ENCODE measurements at places on chromosomes 3 and 15. TPM values are rescaled to one million over a fixed set of nuclear protein-coding genes. Genes with fewer than 3 reads are reported as not detected.

GRCh38 chr3:14988988-14989394, 41.6 kb downstream of the NR2C2 start:
- no peak for DNase-seq

GRCh38 chr3:24273491-24273890, 221.2 kb downstream of the THRB start:
- no peak for DNase-seq

- no peak for DNase-seq
These were observed 35.9 kb downstream of the SLC12A1 start for GRCh38 chr15:48242015-48242414.

DNA sequence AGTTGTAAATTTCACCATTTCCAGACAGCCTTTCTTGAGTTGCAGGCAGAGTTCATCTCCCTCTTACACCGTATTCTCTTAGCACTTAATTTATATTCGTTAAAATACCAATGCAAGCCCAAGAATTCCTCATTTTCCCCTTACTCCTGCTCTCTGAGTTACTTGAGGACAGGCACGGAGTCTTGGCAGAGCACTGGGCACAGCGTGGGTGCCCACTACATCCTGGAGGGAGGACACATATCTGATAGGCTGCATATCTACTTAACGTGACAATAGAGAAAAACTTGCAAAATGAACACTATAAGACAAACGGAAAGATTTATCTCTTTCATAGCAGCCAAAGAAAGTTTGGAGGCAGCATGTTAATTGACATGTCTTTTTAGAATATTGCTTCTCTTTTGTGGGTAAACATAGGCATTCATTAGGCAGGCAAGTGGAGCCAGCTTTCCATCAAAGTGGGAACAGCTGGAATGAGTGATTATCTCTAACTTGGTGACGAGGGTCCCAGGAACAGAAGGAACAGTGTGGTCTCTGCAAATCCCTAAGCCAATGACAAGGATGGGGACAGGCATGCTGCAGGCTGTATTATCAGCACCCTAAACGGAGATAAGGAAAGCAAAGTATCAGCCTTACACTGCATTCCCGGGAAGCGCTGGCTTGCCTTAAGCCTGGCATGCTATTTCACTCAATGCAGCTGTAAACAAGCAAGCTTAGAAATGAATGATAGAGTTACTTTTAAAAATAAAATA, 116.5 kb downstream of the RTP4 start:
- DNase-seq, result no peak

GRCh38 chr3:85709346-85709892, 750.6 kb downstream of the CADM2 start:
- DNase-seq, result no peak

- no peak for DNase-seq
These were observed 2.3 kb downstream of the LNP1 start for GRCh38 chr3:100403362-100404249.

DNA sequence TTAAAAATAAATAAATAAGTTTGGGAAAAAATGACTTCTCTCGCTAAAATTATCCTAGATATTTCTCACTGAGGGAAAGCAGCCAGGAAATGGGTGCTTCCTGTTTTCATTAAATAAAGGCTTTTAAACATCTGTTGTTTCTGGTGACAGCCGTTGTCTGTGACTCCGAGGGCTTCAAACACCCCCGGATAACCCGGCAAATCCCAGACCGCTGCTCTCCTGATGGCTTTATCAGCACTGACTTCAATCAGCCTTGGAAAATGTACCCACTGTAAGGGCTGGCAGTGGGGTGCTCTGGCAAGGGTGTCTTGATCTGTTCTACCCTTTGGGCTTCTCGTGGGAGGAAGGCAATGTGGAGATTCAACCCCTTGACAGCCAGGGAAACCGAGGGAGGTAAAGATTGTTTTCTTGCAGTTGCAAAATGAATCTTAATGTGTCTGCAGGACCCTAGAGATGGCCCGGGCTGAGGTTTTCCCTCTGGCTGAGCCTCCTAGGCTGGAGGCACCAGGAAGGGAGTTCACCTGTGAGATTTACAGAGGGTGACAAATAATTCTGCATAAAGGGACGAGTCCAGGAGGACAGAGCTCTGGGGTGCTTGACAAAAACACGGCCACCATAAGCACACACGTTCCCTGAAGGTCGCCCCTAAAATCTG, 33.6 kb upstream of the SEC13 start:
- no peak for DNase-seq

GRCh38 chr15:58279106-58279505, 140.9 kb downstream of the AQP9 start:
- no peak for DNase-seq

DNA sequence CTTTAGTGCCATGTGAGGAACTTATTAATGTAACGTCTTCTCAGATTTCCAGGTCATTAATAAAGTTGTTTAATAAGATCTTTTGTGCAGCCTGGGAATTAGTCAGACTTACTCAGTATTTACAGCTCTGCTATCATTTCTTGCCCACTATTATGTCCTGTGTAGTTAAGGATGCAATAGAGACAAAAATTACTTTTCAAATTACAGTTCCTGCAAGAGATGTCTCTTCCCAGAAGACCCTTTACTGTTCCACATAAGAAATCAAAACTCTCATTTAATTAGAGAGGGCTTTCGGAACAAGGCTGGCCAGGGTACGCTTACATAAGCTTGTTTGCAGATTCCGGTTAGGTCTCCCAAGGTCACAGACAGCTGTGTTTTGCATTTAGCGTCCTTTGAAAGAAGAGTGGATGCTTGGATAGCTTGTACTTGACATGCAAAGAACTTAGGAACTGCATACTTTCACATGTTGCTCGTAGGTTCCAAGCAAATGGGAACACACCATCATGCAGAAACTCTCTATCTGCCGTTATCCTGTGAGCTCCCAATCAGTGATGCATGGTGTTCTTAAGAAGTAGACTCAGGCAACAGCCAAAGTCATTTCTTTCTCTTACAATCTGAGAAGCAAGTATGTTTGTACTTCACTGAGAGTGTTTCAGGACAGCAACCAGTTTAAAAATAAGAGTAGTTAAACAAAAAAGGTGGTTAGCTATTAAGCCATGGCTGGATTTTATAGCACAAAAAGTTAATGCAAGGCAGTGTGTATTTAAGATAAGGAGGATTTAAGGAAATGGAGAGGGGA, 37.4 kb downstream of the FILIP1L start:
- DNase-seq, result no peak

DNA sequence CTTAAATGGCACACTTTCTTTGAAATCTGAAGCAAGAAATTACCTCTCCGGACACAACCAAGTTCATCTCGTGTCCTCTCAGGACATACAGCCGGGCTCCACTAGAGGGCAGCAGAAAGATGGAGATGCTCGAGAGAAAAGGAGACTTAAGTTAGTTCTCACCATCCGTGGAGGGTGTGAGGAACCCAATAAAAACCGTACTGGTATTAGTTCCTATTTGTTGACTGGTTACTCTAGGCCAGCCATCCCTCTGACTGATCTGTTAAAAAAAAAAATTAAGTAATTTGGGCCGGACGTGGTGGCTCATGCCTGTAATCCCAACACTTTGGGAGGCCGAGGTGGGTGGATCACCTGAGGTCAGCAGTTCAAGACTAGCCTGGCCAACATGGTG, 7.9 kb upstream of the CYP11A1 start:
- DNase-seq, result peak; percentile 83

GRCh38 chr15:65326117-65326526, 21.6 kb downstream of the RNU5B-1 start:
- no peak for DNase-seq

DNA sequence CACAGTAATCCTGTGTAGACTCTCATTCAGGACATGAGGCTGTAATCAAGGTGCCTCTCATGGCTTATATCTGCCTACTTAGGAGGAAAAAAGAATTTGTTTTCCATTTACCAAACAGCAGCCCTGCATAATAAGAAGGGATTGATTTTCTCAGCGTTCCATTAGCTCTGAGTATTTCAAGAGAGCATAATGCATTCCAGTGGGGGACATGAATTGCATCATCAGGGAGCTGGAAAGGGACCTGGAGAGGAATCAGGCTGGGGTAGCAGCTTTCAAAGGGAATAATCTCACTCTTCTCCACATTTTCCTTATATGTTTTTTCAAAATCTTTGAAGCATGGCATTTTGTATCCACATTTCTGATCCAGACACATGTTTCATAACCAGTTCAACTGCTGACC, 150.6 kb upstream of the ANKRD28 start:
- no peak for DNase-seq

- DNase-seq, result no peak
These were observed 4.5 kb upstream of the IL17RC start for GRCh38 chr3:9912294-9912935.

- DNase-seq, result no peak
These were observed 19.7 kb downstream of the ZWILCH start for GRCh38 chr15:66524838-66525237.

DNA sequence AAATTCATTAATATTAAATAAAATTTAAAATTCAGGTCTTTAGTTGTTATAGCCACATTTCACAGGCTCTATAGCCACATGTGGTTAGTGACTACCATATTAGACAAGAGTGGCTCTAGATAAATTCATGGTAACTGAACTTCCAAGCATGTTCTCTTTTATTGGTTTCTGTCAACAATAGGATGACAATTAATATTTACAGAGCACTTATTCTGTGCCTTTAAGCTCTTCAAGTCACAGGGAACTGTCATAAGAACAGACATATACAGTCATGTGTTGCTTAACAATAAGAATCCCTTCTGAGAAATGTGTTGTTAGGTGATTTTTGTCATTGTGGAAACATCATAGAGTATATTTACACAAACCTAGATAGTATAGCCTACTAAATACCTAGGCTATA, 38.8 kb upstream of the SLC25A36 start:
- no peak for DNase-seq

DNA sequence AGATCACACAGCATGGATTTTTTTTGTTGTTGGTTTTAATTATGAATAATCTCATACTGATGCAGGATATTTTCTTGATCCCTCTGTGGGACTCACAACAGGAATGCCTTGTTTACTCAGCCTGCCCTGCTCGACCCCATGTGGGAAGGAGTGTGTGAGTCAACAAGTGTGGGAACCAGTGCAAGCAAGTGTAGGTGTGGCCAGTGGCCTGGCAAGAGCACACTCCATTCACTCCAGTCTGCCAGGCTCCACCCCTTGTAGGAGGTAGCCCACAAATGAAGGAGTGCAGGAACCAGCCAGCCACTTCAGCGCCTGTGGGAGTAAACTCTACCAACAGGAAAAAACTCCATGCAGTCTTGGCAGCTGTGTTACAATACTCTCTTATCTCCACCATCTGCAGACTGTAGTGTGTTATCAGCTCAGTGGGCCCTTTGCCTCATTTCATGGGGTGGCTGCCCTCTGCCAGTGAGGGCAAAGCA, 393.6 kb downstream of the OTOL1 start:
- DNase-seq, result no peak

DNA sequence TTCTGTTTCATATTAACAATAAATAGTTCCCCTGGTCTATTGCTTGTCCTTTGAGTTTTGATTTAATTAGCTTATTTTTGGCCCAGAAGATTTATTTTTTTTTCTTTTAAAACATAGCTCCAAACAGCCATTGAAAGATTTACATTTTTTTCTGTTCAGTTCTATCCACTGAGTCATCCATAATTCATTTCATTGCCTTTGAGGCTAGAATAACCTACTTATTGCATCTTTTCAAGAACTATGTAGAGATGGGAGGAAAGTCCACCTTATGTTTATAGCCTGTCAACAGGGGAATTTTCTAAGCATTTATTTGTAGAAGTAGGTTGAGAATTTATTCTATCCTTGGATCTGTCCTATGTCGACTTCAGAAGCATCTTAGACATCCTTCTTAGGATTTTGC, 53.4 kb upstream of the CHD2 start:
- no peak for DNase-seq

DNA sequence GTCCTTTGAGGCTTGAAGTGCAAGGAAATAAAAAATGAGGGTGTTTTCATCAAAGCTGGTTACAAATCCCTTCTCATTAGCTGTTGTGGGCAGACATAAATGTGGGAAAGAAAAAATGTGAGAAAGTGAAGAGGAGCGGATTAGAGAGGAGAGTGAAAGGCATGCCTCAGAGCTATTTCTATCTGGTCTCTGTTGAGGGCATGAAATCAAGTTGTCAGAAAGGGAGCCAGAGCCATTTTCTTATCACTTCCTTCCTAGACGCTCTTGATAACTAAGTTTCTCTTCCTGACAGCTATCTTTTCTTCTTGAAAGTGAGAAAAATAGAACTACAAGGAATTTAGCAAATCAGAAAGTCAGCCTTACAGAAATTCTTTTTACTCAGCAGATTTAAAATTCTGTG, 20.8 kb upstream of the CAPN3 start:
- DNase-seq, result no peak

- no peak for DNase-seq
These were observed 138.4 kb downstream of the IGF1R start for GRCh38 chr15:98786717-98787116.

DNA sequence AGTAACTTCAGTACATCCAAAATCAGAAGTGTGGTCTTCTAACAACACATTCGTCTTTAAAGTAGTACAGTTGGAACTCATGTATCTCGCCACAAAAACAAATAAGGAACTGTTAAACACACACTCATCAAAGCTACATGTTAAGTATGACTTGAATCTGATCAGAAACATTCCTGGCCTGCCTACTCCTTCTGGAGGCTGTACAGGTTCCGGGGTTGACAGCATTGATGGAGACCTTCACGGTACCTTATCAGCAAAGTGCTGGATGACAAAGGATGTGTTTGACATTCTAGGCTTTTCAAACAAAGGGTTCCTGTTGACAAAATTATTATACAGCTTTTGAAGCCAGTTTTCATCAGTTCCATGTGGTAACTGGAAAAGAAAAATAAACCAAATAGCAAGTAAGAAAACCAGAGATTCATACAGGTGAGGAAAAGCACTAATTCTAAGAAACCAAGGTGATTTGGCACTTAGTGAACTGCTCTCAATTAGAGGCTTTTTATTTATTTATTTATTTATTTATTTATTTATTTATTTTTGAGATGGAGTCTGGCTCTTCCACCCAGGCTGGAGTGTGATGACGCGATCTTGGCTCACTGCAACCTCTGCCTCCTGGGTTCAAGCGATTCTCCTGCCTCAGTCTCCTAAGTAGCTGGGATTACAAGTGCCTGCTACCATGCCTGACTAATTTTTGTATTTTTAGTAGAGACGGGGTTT, 44.3 kb downstream of the MYO5C start:
- DNase-seq, result no peak

GPR176 gene
- 6.2 TPM for total RNA-seq

FHIT gene
- 11.0 TPM for total RNA-seq

TNIK gene
- total RNA-seq, result 3.0 TPM

PLCH1 gene
- total RNA-seq, result 0.55 TPM

SNX22 gene
- total RNA-seq, result 1.6 TPM

CNTN6 gene
- not detected for total RNA-seq

TCAIM gene
- total RNA-seq, result 18.6 TPM

TGFBR2 gene
- total RNA-seq, result 67.8 TPM

RASL12 gene
- 8.8 TPM for total RNA-seq

EFHB gene
- total RNA-seq, result 0.88 TPM

EMC7 gene
- 46.8 TPM for total RNA-seq

MYL3 gene
- 0.59 TPM for total RNA-seq

CPN2 gene
- total RNA-seq, result not detected

KBTBD8 gene
- 0.46 TPM for total RNA-seq

DUOX2 gene
- 3.7 TPM for total RNA-seq

SLC9C1 gene
- total RNA-seq, result not detected

SLITRK3 gene
- not detected for total RNA-seq

IQCB1 gene
- 13.2 TPM for total RNA-seq

DCLK3 gene
- total RNA-seq, result not detected

ZBED2 gene
- 0.84 TPM for total RNA-seq

GALNT15 gene
- 93.0 TPM for total RNA-seq

GOLGA8K gene
- 0.54 TPM for total RNA-seq

TMEM212 gene
- not detected for total RNA-seq

SLC51B gene
- total RNA-seq, result not detected

Measured in lower leg skin (tissue), 4 donors.